NCI-H1417 treated with DMSO at 0.1 percent for 48 hours (cell line): ENCODE measurements at places on chromosomes 3 and 15.

- no peak for DNase-seq
Measured at GRCh38 chr15:74444106-74445062, 10.6 kb upstream of the SEMA7A start.

GRCh38 chr3:150376001-150376848 lies 31.9 kb upstream of the TSC22D2 start:
- no peak for DNase-seq

DNA sequence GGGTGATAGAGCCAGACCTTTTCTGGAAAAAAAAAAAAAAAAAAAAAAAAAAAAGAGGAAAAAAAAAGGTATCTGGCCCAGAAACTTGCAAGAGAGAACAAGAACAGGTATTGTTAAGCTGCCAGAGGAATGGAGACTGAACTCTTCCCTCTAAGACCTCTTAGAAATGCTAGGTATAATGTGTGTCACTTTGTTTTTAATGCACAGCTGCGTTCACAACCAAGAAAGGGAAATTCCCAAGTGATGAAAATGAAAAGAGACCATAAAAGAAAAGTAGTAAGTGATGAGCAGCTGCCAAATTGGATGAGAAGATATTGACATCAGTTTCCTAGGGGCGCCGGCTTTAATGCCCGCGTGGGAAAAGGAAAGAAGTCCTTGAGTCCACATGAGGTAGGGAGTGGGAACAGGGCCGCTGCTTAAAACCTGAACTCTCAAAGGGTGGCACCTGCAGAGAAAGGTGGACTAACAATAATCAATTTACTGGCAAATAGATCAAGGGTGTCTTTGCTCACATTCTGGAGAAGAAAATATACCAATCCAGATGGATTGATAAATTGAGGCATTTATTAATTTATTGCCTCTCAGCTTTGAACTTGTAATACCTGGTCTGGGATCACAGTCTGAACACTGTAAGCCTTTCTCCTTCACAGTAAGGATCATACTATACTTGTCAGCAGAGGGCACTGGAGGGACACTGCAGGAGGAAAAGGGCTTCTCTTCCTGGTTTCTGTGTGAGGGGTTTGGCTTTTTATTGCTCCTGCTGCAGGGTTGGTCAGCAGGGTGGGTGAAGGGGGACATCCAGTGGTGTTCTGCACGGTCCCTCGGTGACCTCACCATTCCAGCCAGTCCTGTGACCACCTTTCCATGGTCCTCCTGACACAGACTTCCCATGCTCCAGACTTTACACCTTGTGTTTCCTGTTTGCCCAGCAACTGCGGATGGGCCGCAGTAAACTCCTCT lies 131.6 kb downstream of the AQP9 start:
- no peak for DNase-seq

- no peak for DNase-seq
Measured at GRCh38 chr15:90988296-90988695, 6.0 kb downstream of the PRC1 start.

- no peak for DNase-seq
Measured at GRCh38 chr3:42014921-42015533, 53.1 kb upstream of the ULK4 start.

DNA sequence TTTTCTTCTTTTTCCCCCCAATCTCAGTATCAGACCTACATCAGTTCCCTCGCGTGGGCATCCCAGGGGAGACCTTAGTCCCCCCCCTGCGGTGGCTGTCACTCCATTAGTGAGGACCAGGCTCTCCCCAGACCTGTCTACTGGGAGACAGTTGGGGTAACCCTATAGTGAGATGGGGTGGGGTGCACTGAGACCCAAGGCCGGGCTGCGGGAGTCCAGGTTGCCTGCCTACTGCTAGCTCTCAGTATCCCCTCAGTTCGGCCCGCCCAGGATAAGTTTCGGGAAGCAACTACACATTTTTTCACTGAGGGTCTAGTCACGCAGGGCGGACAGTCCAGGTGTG lies 671 bp upstream of the DCUN1D1 start:
- no peak for DNase-seq

DNA sequence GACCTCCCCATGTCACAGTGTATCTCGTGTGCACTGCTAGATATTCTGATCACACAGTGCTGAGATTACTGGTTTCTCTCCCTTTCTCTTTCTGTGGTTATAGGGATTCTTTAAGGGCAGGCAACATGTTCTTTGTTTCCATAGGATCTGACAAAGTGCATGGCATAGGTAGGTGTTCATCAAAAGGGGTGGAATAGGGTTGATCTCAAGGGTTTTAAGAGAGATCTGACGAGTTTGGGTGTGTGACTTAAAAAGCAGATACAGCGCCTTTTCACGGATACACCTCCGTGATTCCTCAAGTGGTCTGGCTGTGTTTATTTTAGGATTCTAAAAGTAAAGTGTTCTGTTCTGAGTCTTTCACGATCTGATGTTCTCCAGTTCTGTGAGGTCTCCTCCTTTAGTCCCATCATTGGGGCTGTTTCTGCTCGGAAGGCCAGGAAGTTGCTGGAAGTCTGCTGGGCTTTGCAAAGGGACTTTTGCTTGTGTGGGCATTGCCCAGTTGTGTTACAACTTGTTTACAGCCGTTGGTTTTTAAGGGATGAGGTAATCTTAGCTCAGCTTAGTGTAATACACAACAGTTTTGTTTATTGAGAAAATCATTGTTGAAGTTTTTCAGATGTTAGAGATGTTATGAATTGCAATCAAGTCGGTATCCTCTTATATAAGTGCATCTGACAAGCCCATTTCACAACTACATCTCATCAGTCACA lies 34.8 kb downstream of the IGF1R start:
- no peak for DNase-seq

DNA sequence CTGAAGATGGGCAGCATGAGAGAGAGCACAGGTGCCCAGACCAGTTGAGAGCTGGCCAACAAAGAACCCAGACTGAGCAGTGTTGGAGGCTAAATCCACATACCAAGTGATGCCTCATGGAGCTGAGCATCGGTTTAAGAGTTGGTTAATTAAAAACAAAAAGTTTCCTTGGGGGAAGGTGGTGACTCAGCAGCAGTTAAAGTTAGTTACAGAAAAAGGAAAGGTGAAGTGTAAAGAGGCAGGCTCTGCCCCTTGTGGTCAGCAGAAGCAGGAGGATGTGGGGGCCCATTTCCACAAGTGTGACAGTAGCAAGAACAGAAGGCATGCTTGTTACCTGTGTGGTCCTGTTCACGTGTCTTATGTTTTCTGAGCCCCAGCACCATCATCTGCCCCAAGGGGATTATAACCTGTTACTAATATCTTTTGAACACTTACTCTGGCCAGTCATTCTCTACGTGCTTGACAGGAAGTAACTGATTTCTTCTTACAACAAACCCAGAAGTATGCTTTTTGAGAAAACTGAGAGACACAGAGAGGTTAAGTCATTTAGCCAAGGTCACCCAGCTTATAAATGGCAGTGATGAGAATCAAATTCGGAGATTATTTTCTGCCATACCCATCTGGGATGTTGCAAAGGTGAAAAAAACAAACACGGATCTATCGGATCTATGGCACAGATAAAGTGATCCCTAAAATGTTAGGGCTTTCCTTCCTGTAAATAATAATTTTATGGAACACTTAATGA lies 91.0 kb downstream of the EPHB1 start:
- DNase-seq: no peak

DNA sequence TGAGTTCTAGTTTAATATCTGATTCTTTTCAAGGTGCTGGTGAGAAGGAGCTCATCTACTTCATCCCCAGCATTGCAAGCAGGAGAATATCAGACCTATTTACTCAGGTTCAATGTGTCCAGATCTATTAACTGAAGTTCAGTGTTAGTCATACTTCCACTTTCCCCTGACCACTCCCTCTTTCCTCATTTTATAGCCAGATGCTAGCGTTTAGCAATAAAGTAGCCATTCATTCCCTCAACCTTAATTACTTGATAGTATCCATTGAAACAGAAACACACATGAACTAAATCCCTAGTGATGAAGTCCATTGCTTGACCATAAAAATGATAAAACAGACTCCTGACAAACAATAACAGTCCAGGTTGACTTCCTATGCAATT lies 60.0 kb downstream of the RPL22L1 start:
- DNase-seq: no peak

DNA sequence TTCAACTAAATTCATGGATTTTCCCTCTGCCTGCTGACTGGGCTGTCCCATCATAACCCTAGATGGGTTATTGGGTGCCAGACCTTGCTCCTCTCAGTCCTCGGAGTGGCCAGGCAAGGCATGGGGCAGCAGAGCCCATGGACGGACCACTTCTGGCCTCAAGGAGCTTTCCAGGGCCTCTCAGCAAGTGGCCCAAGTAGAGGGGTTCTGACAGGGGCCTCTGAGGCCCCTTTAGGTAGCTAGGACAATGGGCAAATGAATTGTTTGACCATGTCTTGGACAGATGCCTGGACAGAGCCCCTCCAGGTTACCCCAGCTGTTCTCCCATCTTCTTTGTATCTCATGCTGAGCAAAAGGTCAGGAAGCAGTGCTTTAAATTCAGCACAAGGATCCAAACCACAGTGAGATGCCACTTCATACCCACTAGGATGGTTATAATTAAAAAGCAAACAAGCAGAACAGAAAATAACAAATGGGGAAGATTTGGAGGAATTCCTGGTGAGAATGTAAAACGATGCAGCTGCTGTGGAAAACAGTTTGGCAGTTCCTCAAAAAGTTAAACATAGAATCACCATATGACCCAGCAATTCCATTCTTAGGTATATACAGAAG lies 61.6 kb downstream of the SPSB4 start:
- DNase-seq: no peak

DNA sequence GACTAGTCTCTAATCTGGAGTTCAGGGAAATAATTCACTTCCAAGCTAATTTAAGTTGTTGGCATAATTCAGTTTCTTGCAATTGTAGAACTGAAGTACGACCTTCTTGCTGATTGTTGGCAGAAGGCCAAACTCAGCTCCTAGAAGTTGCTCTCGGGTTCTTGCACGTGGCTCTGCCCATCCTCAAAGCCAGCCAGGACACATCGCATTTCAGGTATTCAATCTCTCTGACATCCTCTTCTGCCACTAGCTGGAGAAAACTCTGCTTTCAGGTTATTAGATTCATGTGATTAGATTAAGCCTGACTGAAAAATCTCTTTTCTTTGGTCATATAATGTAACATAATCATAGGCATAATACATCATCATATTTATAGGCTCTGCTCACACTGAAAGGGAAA lies 362.0 kb downstream of the ZPLD1 start:
- DNase-seq: no peak

DNA sequence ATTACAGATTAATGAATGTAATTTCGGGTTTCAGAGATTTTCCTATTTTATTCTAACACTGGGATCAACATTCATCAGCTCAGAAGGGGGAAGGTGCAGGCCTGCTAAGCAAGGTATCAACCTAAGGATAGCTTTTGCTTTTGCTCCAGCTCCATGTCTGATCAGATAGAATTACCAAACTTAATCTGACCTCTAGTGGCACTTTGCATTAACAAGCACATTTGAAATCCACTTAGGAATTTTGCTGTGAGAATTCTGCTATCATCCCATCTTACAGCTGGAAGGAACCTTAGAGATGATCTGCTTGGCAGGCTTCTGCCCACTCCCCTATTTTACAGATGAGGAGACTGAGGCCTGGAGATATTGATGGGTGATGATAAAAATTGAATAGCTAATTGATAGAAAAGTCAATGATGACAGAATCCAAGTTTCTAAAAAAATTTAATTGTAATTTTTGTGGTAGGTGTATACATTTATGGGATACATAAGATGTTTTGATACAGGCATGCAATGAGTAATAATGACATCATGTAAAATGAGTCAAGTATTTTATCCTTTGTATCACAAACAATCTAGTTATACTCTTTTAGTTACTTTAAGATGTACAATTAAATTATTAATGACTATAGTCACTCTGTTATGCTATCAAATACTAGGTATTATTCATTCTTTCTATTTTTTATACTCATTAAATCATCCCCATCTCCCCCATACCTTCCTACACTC lies 209.2 kb upstream of the ZPLD1 start:
- DNase-seq: peak; percentile 26

DNA sequence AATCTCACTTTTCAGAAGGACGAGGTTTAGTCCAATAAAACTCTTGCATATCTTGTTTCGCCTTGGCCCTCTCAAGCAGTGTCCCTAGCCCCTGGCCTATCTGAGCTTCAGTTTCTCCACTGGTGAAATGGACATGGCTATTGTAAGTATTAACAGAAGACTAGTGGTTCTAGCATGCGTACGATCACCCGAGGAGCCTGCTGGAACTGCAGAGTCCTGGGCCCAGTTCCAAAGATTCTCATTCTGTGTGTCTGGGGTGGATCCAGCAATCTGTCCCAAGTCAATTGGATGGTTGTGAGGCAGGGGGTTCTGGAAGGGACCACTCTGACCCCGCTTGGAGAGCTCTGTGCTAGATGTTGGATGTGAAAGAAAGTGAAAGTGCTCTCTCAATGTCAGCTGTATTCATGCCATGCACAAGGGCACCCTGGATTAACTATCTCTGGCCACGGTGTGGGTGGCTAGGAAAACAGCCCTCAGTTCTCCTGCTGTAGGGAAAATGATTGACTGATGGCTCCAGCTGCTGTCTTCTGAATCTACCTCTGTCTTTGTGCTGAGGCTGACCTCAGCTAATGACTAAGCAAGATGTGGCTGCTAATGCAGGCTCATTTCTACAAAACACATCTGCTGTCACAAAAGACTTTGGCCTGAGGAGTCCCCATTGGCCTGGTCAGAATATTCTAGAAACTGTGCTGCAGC lies 1.9 kb upstream of the PLA1A start:
- DNase-seq: no peak

DNA sequence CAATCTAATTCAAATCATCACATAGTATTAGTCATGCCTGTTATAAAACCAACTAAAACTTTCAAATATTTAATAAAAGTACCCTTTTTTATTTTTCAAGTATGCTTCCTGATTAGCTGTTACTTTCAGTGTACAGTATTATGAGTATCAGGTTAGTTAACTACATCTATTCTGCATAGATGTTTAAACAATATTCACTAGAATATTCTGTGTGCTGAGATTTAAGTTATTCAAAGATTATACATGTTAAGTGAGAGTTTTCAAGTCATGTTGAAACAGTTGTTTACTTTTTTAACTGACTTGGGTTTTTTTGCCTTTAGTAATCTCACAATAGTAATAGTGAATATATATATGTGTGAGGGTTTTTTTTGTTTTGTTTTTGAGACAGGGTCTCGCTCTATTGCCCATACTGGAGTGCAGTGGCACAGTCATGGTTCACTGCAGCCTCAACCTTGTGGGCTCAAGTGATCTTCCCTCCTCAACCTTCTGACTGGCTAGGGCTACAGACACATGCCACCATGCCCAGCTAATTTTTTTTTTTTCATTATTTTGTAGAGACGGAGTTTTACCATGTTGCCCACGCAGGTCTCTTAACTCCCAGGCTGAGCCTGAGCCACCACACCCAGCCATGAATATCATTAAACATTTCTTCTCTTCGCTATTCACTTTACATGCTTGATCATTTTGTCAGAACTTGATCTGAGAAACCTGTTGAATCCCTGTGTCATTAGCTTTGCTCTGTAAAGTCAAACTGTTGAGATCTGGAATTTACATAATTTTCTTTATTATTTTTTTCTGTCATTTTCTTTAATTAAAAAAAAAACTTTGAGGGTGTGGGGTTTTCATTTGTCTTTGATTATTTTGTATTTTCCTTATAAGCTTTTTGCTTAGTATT lies 286.2 kb upstream of the UBE2E1 start:
- no peak for DNase-seq

- no peak for DNase-seq
Measured at GRCh38 chr3:196292286-196292923, 4.9 kb upstream of the PCYT1A start.

GRCh38 chr15:49847423-49848281 lies 226.8 kb downstream of the DTWD1 start:
- no peak for DNase-seq

- DNase-seq: no peak
Measured at GRCh38 chr15:88376574-88377174, 90.5 kb downstream of the MRPL46 start.

- no peak for DNase-seq
Measured at GRCh38 chr15:92069308-92070250, 216.1 kb downstream of the SLCO3A1 start.
